CD4-positive, alpha-beta T cell treated with Interleukin-17A for 1 hour (primary cell): ENCODE measurements at places on chromosomes 16 and 17.

DNA sequence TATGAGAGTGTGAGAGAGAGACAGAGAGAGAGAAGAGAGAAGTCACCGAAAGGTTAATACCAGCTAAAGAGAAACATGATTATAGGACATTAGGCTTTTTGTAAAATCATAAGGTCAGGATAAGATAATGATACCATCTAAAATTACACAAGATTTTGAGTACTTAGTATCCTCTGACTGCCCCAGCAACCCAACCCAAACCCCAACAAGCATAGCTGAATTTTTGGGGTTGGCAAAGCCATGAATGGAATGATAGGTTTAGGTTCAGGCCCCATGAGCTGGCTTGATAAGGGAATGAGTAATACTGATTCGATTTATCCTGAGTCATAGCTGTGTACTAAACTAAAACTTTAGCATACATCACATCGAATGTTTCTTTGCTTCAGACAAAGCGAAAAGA lies 259.5 kb downstream of the IRX3 start:
- DNase-seq, result no peak

DNA sequence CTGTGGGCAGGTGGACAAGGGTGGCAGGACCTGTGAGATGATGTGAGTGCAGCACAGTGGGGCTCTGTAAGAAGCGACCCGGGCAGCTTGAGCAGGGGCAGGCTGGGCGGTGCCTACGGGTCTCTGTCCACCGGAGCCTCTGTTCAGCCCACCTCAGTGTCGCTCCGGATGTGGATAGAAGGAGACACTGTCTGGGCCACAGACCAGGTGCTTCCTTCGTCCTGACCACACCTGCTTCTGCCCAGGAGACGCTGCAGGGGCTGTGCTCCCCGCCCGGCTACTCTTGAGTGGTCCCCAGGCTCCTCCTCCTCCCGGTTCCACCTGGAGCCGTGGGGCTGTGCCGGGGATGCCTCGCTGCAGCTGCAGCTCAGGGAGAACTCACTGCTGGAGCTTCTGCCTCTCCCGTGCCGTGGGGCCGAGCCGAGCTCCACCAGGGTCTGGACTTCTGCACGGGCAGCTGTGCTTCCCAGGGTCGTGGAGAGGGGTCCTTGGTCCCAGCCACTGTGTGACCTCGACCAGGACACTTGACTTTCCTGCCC lies 21.5 kb downstream of the METRNL start:
- DNase-seq, result no peak

DNA sequence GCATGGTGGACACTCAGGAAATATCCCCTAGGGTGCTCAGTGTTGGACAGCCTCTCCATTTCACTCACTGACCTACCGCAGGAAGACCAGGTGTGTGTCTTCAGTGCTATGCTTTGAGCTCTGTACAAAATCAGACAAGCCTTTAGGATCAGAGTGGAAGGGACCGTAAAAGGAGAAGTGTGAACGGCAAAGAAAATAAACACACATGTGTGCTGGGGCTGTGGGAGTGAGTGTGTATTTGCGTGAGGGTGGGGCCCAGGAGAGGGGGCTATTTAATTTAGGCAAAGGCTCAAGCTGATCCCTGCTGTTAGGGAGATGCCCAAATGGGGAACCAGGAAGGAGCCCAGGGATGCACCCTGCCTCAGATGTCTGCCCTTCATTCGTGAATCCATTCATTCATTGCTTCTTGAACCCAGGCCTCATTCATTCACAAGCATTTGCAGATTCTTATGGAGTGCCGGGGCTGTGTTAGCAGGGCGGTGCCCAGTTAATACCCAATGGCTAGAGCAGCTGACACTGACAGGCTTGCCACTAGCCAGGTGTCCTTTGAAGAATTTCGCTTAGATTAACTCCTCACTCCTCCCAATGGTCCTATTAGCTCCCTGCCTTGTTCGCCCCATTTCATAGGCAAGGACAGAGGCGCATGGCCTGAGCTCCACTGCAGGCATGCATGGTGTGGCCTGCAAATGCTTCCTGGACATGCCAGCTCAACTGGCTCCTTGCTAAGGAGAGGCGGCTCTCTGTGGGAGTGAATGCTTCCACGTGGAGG lies 296.7 kb upstream of the FOXF1 start:
- DNase-seq, result no peak

DNA sequence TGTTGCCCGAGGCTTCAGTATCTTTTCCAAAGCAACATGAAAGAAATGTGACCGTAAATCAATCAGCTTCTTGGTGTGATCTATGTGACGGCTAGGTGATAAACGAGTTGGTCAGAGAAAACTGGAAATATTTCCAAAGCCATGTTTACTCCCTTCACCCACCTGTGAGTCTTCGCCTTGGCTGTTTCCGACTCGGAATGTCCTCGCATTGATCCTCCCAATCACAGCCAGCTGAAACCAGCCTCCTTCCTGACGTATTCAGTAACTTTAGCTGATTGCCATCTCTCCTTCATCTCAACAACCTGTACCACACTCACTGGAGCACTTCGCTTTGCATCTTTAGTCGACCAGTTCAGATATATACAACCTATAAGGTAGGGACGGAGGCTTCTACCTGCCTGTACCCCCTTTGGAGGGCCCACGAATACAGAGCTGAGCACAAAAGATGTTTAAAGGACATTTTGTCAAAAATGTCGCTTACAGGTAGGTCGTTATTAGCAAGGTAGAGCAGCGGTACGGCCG lies 705 bp downstream of the KRABD2 start:
- no peak for DNase-seq

DNA sequence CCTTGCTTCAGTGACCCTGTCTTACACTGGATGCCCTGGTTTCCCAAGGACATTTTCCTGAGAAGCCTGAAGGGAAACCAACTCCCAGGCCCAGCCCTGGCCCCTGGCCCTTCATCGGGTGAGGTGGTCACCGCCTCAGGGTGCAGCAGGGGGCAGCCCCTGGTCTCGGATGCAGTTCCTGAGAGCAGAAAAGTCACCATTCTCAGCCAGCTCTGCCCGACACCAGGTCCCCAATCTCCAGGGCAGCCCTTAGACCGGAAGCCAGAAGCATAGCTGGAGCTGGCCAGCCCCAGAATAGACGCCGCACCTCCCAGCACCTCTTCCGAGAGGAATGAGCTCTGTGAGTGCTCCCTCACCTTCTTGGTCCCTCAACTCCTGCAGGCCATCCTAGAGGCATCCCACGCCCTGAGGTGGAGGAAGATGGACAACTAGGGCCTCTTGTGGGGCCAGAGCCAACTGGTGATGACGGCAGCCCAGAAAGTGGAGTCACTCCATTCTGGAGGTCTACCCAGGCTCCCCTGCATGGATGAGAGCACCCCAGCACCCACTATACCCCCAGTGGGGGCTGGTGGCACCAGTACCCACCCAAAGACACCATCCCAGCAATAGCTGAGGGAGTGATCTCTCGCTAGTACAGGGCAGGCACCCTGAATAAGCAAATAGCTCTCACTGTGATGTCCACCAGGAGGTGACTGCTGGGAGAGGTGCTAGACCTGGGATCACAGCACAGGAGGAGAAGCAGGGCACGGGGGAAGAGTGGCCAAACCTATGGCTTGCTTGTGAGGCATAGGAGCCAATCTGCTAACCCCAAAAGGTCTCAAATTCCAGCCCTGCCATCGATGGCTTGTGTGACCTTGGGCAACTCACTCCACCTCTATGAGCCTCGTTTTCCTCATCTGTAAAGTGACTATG lies 56.2 kb downstream of the TK2 start:
- no peak for DNase-seq

GRCh38 chr16:66959704-66960161 lies 1.3 kb upstream of the CES3 start:
- DNase-seq, result no peak

DNA sequence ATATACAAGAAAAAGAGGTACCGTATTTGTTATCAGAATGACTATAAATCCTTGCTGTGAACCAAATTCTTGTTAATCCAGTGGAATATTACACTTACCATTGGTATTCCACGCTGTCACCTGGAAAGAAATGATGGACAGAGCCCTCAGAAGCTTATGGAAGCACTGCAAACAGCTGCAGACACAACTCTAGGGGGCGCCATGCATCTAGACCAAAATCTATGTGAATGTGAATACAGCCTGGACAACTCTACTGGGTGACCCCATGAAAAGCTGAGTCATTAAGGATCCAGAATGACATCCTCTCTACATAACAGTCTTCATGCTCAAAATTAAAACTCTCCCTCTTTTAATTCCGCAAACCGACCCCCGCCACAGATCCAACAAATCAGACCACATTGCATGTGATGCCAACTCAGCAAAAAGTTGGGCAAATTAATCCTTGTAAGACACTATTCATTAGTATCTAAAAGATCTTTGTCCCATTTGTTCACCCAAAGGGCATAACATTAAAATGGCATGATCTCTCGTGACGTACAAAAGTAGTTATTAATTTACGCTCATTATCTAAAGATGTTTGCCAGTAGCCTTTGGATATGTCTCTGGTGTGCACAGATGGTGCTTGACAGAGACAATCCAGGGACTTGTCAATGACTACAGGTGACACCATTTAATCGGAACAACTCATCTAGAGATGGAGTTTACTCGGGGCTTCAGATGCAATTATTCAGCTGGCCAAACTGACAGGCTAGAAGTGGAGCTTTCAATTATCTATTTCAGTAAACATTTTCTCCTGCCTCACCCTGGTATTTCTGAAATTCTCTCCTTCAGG lies 552.7 kb upstream of the PSMD7 start:
- no peak for DNase-seq

DNA sequence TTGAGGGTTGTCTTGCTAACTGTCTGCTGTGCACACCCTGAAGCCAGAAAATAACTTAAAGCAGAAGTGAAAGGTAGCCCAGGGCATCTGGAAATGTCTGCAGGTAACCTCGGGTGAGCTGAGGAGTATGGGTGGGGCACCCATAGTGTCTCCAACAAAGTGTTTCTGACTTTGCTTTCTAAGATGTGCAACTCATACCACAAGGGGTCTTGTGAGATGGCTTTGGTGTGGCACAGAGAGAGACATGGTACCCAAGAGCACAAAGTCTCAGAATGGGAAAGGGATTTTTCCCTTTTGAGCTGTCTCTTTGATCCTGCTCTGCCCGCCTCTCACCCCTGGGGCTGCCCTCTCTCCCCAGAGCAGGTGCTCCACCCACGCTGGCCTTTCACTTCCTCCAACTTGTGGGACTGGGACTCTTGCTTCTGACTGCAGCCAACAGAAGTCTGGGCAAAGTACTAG lies 6.9 kb downstream of the CHD9 start:
- DNase-seq, result peak; percentile 10

GRCh38 chr17:44331249-44331760 lies 6.7 kb upstream of the SLC25A39 start:
- DNase-seq, result peak; percentile 89

DNA sequence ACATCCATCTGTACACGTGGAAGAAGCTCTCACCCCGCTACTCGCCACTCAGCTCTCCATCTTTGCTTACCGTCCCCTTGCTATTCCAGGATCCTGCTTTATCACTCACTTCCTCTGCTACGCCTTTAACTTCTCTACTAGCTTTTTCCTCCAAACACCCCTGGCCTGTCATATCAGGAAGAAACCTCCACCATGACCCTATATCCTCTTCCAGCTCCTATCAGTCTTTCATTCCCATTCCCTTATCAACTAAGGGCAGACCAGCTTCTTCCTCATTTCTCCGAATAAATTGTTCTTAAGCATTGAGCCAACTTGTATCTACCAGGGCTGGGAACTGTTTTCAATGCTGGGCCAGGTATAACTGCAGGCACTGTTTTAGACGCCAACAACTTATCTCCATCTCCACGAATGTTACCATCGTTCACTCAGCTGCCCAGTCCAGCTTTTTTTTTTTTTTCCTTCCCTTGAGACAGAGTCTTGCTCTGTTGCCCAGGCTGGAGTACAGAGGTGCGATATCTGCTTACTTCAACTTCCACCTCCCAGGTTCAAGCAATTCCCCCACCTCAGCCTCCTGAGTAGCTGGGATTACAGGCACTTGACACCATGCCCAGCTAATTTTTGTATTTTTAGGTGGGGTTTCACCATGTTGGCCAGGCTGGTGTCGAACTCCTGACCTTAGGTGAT lies 4.3 kb downstream of the IQCK start:
- no peak for DNase-seq

DNA sequence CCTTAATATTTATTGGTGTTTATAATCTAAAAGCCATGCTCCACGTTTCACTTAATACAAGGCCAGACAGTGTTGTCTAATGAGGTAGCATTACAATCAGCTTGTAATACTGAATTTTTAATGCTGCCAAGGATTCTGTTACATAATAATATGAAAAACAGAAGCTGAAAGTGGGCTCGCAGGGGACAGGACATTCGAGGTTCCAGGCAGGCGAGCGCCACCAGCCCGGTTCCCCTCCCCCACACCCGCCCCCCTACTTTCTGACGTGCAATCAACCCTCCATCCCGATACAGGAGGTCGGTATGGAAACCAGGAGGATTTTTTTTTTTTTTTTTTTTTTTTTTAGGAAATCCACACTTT lies 6.2 kb upstream of the ZFHX3 start:
- DNase-seq, result no peak
